Stimulated activated CD4-positive, alpha-beta T cell treated with anti-CD3 and anti-CD28 coated beads, Interleukin-12 subunit alpha, Interleukin-12 subunit beta, amount 100 ng/mL, for 4 hours (primary cell): ENCODE measurements at places on chromosomes 2 and 18.

DNA sequence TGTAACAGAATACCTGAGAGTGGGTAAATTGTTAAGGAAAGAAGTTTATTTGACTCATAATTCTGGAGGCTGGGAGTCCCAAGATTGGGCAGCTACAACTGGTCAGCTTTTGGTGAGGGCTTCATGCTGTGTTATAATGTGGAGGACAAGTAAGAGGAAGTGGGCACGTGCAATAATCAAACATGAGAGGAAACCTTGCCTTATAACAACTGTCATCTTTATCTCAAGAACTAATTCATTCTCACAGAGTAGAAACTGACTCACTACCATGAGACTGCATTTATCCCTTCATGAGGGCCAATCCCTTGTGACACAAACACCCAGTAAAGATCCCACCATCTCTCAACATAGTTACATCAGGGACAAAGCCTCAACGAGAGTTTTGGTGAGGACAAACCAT is 318.1 kb upstream of the NT5C1B start:
- DNase-seq, result no peak

- DNase-seq, result no peak
Observed at GRCh38 chr2:67729474-67729873, 332.3 kb downstream of the ETAA1 start.

GRCh38 chr18:8162802-8163201 is 446.4 kb upstream of the RAB12 start:
- DNase-seq, result no peak

DNA sequence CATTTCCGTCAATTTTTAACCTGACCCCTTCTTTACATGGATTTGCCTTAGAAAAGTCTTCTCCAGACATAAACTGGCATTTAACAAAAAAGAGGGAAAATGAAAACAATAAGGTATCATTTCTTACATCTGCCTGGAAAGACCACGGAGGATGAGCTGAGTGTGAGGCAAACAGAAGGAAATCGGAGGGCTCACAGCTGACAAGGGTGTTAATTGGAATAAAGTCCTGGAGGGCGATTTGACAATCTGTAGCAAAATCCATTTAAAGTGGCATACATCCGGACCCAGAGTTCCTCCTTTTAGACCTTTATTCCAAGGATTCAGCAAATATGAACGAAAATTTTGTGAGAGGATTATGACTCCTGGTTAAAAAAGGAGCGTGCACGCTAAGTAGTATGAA is 179.7 kb upstream of the COPS8 start:
- DNase-seq, result no peak

- DNase-seq, result no peak
Observed at GRCh38 chr2:201807452-201807999, 1.2 kb downstream of the CDK15 start.

DNA sequence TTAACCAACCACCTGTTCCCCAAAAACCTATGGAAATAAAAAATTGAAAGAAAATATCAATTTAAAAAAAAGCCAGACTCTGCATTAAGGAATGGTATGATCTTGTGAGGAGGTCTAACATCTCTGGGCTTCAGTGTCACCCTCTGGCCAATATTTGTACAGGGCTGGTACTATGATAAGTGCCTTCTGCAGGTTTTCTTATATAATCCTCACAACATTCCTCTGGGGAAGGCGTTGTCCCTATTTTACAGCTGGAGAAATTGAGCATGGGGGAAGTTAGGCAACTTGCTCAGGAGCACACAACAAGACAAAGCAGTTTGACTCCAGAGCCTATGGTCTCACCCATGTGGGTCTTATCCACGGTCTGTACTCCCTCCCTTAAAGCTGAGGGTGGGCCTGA is 86.0 kb downstream of the ZBTB7C start:
- DNase-seq, result no peak

GRCh38 chr2:215836881-215837280 is 176.5 kb downstream of the MREG start:
- DNase-seq, result no peak

- DNase-seq, result no peak
Observed at GRCh38 chr2:43845181-43845580, 6.4 kb downstream of the ABCG8 start.

DNA sequence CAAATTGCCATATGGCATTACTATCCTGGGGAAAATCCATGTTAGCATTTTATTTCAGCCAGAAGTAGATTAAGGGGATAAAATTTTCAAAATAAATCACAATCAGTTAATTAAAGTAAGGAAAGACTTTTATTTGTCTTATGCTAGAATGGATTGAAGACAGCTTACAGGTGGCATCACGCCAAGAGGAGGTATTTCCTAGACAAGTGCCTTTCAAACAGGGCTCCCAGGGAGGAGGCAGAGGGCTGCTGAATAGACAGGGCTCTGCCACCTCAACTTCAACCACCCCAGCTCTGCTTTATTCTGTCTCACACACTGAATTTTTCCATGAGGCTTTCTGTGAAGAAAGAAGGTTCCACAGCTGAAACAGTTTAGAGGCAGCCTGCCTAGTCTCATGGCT is 12.2 kb downstream of the CCDC68 start:
- no peak for DNase-seq

DNA sequence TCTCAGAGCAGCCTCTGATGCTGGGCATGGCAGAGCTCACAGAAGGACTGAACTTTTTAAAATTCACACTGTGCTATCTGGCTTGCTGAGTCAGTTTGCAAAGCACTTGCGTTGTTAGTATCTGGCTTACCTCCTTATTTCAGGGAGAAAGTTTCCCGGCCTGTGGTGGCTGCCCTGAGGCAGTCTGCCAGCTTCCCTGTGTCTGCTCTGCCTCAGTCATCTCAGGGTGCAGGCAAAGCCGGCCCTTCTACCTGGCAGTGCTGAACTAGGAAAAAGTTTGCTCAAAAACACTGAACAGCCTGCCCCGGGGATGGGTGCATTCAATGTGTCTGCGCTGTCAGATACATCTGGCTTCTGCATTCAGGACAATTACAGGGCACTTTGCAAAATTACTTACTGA is 90.2 kb upstream of the UXS1 start:
- no peak for DNase-seq

- no peak for DNase-seq
Observed at GRCh38 chr18:24719791-24720190, 259.4 kb downstream of the HRH4 start.

GRCh38 chr2:170320948-170321347 is 143.0 kb downstream of the MYO3B start:
- DNase-seq, result no peak

DNA sequence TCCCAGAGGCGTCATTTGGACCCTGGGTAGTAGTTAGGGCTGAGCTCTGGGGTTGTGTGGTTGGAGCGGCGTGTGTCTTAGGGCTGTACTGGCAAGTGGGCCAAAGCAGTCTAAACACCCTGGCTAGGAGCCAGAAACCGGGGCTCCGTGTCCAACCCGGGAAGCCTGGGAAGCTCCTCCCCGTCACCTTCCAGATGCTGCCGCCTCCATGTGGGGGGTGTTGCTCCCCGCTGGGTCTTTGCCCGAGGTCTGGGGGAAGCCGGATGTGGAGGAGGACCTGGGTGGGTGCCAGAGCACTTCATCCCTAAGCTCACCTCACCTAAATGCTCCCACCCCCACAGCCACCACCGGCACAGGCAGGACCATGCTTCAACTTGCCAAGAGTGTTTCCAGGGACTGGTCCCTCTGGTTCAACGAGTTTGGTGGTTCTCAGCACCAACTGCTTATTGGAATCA is 25.4 kb downstream of the TET3 start:
- no peak for DNase-seq

GRCh38 chr2:76316691-76317090 is 606.0 kb upstream of the GCFC2 start:
- no peak for DNase-seq

DNA sequence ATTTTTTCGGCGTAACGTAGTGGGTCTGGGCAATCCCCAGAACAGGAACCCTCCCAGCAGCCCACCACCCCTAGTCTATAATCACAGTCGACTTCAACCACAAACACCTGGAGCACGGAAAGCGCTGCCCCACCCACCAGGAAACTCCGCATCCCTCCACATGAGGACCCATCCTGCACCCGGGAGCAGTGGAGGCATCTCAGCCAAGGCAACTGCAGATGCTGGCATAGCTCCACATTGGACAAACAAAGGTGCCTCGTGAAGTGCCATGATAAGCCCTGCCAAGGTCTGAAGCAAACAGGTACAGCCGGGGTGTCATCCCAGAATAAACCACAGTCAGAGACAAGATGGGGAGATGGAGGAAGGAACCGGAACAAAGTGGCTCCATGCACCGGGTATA is 24.3 kb upstream of the COPS8 start:
- no peak for DNase-seq

DNA sequence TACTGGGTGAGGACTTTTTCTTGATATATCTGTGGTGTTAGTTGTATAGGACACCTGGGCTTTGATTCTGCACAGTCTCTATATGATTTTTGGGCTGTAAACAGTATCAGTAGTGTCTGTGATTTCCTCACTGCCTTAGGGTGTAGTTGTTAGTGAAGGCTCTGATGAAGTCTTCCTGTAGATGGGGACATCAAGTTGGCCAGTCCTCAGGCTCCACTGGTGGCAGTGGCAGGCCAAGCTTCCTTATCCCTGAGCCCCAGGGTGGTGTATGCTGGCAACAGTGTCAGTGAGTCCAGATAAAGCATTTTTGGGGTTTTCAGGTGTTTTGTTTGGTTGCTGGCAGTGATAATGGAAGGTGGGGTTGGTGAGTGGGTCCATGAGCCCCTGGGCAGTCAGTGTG is 961.4 kb downstream of the DSC3 start:
- DNase-seq, result no peak

DNA sequence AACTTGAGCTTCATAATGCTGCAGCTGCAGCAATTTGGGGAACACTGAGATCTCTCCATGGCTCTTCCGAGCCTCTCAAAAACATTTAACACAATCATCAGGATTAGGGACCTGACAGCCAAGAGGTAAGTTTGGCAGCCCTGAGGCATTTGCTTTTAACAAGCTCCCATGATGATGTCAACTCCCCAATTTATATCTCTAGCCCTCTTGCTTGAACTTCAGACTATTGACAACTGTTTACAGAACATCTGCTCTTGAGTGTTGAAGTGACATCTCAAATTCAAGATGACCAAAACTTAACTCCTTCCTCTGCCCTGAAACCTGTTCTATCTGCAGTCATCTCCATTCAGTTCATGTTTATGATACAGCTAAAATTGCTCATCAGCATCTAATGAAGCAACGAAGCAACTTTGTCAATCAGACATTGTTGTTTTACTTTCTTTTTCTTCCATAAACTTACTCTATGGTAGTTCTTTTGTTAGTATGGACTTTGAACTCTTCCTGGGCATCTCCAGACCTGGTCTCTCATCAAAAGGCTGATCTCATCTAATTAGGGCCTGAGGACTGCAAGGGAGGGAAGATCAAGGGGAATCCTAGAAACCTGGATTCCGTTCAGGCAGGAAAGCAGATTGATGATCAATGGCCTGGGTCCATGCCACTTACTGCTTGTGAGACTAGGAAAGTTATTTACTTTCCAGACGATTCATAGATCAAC is 48.1 kb downstream of the SEMA4F start:
- DNase-seq, result no peak

GRCh38 chr2:155574941-155575340 is 757.6 kb downstream of the NR4A2 start:
- no peak for DNase-seq

- DNase-seq, result no peak
Observed at GRCh38 chr2:64605026-64605471, 48.7 kb downstream of the SERTAD2 start.

GRCh38 chr18:56715121-56715520 is 64.0 kb downstream of the WDR7 start:
- DNase-seq, result no peak

- DNase-seq, result no peak
Observed at GRCh38 chr18:27605107-27605834, 420.2 kb upstream of the CHST9 start.

GRCh38 chr2:54581326-54582039 is 125.4 kb downstream of the SPTBN1 start:
- DNase-seq, result no peak

GRCh38 chr2:217755027-217755745 is 247.6 kb downstream of the TNS1 start:
- no peak for DNase-seq

DNA sequence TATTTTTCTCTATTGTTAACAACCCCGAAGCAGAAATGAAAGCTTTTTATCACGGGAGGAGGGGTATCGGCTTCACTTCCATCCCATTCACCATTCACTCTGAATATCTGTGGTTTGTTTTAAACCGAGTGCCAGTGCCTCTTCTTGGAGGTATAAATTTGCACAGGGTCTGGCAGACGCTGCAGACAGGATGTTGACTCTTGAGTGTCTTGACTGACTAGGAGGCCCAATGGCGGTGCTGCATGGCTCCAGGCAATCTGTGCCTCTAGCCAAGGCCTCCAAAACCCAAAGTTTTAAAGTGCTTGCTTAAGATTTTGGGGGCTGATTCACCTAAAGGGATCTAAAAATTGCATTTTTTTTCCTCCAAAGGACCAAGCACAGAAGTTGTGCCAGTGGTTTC is 183.8 kb downstream of the LTBP1 start:
- no peak for DNase-seq

GRCh38 chr2:61380056-61380881 is 90.6 kb downstream of the USP34 start:
- DNase-seq, result no peak

- no peak for DNase-seq
Observed at GRCh38 chr2:222174450-222174849, 124.3 kb downstream of the PAX3 start.

DNA sequence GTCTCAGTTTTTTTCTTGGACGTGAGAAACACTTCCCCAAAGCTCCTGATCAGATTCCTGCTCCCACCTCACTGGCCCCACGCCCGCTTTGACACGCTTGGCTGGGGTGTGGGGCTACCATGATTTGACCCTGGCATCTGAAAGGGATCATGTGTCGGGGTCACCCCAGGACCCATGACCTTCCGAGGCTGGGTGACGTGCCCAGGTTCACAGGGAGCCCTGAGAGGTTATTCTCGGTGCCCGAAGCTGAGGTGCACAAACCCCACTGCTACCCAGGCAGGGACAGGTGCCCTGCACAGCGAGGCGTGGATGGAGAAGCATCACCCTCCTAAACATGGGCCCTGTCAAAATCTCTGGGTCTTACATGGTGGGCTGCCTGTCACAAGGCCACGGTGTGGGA is 404.1 kb downstream of the GALR1 start:
- no peak for DNase-seq
